SW 1271 (cell line): ENCODE measurements at places on chromosomes 3 and 15.

- no peak for DNase-seq
These were observed 541.6 kb upstream of the ALCAM start for GRCh38 chr3:104825116-104825515.

DNA sequence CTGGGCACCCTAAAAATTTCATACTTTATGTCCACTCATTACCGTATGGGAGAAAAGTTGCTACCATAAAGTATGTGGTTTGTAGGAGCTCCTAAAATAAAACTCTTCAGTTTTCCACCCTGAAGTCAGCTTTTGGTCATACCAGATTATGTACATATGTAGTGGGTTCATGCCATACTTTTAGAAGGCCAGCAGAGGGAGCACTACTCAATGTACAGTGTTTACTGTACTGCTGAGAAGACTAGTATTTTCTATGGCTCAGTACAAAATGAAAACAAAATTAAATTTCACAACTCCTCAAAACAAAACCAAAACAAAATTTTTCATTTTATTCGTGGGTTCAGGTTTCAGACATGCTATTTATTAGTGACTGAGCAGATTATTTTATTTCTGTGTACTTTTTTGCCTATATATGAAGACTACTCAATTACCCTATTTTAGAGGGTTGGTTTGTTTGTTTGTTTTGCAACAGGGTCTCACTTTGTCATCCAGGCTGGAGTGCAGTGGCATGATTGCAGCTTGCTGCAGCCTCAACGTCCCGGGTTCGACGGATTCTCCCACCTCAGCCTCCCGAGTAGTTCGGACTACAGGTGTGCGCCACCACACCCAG, 24.3 kb downstream of the NXPE3 start:
- peak; percentile 73 for DNase-seq

- DNase-seq, result no peak
These were observed 49.7 kb upstream of the UTS2B start for GRCh38 chr3:191380001-191380400.

DNA sequence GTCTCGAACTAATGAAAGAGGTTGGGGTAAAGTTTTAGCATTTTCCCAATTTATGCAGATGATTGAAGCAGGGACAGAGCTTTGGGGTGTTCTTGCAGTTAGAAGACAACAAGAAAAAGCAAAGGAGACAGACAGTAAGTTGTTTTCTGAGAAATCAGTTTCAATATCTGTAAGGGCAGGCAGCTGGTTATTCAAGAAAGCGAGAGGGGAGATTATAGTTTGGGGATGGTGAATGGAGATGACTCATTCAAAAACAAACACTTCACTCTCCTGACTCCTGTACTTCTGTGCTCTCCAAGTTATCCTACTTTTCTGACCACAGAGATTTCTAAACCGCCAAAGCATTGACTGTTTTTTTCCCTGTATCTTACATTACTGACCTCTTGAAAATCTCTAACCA, 352.0 kb downstream of the GAP43 start:
- DNase-seq, result no peak

- DNase-seq, result no peak
These were observed 103.8 kb downstream of the GTPBP8 start for GRCh38 chr3:113094337-113095221.

- no peak for DNase-seq
These were observed 124.3 kb upstream of the EIF1B start for GRCh38 chr3:40185029-40185695.
